IMR-90 (cell line): ENCODE measurements at places on chromosomes 1 and 21. TPM values are rescaled to one million over a fixed set of nuclear protein-coding genes. Genes with fewer than 3 reads are reported as not detected.

Gene NCAM2
- total RNA-seq = 5.0 and 5.6 TPM in 2 replicates

GRCh38 chr1:86641318-86641717, 63.1 kb upstream of the SH3GLB1 start:
- H3K4me3 ChIP-seq = no peak overlapping the region
- 0 out of 2 replicates have a peak, but pooled peaks cover 1% of the 10 kb centered on the region for H3K27me3 ChIP-seq
- no peak overlapping the region for H3K27ac ChIP-seq
- no peaks in the 10 kb centered on the region for H3K36me3 ChIP-seq
- H3K4me1 ChIP-seq = no peaks in the 10 kb centered on the region
- DNase-seq = no peak

DNA sequence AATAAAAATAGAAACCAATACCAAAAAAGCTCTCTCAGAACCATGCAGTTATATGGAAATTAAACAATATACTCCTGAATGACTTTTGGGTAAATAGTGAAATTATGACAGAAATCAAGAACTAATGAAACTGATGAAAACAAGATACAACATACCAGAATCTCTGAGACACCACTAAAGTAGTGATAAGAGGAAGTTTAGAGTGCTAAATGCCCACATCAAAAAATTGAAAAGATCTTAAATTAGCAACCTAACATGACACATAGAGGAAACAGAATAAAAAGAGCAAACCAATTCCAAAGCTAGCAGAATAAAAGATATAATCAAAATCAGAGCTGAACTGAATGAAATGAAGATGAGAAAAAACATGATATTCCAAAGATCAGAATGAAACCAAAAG, 430.9 kb downstream of the LTN1 start:
- no peak for DNase-seq
- H3K36me3 ChIP-seq = no peaks in the 10 kb centered on the region
- H3K27ac ChIP-seq = no peak overlapping the region
- no peak overlapping the region for H3K4me3 ChIP-seq

Gene GIPC2
- total RNA-seq = 0.18 and 0.28 TPM in 2 replicates

DNA sequence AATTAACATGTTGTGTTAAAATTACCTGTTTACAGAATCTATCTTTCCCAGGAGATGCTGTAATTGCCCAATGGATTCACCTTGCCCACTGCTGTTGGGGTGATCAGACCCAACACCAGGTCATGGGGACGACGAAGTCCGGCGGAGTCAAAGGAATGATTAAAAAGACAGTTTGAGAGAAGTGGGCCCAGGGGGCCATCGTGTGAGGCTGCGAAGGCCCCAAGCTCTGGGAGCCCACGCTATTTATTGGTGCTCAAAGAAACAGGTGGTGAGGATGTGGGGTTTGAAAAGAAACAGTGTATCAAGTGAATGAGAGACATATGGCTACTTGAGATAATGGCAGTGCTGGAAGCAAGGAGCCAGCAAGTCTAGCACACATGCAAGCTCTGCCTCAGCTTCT, 16.3 kb upstream of the L1TD1 start:
- H3K27ac ChIP-seq = no peak overlapping the region
- no peak overlapping the region for H3K4me3 ChIP-seq
- DNase-seq = no peak
- H3K36me3 ChIP-seq = no peaks in the 10 kb centered on the region

Gene FCRL4
- not detected in 2 replicates for total RNA-seq

GRCh38 chr1:235366286-235366685, 941 bp upstream of the TBCE start:
- peaks cover 1% of the 10 kb centered on the region; the same call in 1 of the 2 replicates for H3K36me3 ChIP-seq
- 0 out of 2 replicates have a peak, but pooled peaks cover 2% of the 10 kb centered on the region for H3K4me1 ChIP-seq
- H3K27me3 ChIP-seq = no peaks in the 10 kb centered on the region
- DNase-seq = no peak
- H3K4me3 ChIP-seq = no peak overlapping the region

Gene PRAMEF11
- not detected in 2 replicates for total RNA-seq

GRCh38 chr1:12177156-12177998, 10.6 kb downstream of the TNFRSF1B start:
- no peaks in the 10 kb centered on the region for H3K36me3 ChIP-seq
- H3K4me3 ChIP-seq = no peak overlapping the region
- no peak for DNase-seq
- H3K27ac ChIP-seq = peak overlapping the region; percentile 36

- H3K4me3 ChIP-seq = no peak overlapping the region
- no peaks in the 10 kb centered on the region for H3K36me3 ChIP-seq
- peaks cover 2% of the 10 kb centered on the region; the same call in 1 of the 2 replicates for H3K27me3 ChIP-seq
- H3K27ac ChIP-seq = no peak overlapping the region
- peak; percentile 56 for DNase-seq
Observed at GRCh38 chr1:221344693-221345092, 397.2 kb downstream of the DUSP10 start.

- no peaks in the 10 kb centered on the region for H3K36me3 ChIP-seq
- no peaks in the 10 kb centered on the region; the same call in 1 of the 2 replicates for H3K27me3 ChIP-seq
- no peak overlapping the region for H3K27ac ChIP-seq
- H3K4me1 ChIP-seq = no peaks in the 10 kb centered on the region
- no peak overlapping the region for H3K4me3 ChIP-seq
Observed at GRCh38 chr1:42737986-42738677, 1.9 kb downstream of the CLDN19 start.

GRCh38 chr1:160137216-160137862, 14.1 kb upstream of the ATP1A4 start:
- no peaks in the 10 kb centered on the region for H3K4me1 ChIP-seq
- no peak for DNase-seq
- no peak overlapping the region for H3K4me3 ChIP-seq

Gene PGBD2
- total RNA-seq = 6.7 and 6.8 TPM in 2 replicates

Gene ORC1
- 9.7 and 10.6 TPM in 2 replicates for total RNA-seq

DNA sequence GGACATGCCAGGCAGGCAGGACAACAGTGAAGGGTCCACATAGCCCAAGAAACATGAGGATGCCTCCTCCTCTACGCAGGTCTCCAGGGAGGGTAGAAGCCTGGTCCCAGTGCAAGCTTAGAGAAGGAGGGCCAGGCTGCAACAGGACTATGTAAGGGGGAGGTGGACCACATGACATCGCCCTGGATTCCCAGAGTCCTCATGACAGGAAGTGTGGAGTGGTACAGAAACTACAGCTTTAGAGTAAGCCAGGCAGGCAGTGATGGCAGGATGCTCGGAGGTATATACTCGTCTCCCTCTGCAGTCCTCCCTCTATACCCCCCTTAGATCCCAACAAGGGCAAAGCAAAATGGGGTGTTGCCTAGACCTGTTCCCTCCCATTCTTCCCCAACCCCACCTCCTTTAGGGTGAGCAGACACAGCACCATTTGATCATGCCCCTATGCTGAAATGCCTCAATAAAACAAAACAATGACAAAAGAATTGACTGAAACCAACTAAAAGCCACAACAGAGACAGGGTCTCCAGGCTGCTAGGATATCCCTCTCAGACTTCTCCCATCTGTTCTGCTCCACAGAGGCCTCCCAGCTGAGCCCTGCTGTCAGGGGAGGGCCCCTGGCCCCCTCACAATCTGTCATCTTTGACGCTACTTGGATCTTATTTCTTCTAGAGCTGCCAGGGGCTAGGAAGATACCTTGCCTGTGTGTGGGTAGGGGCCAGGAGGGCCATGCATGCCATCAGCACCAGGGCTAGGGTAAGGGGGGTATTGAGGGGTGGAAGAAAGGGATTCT, 13.1 kb downstream of the FAM78B start:
- H3K4me1 ChIP-seq = no peaks in the 10 kb centered on the region
- no peak for DNase-seq
- no peak overlapping the region for H3K27ac ChIP-seq
- no peaks in the 10 kb centered on the region for H3K27me3 ChIP-seq
- H3K36me3 ChIP-seq = no peaks in the 10 kb centered on the region

Gene L1TD1
- total RNA-seq = not detected in 2 replicates

GRCh38 chr1:57067863-57068262, 102.0 kb upstream of the C8B start:
- peaks cover 5% of the 10 kb centered on the region; the same call in 1 of the 2 replicates for H3K4me1 ChIP-seq
- H3K27me3 ChIP-seq = no peaks in the 10 kb centered on the region
- no peaks in the 10 kb centered on the region for H3K36me3 ChIP-seq

Gene B3GALT2
- total RNA-seq = 4.5 and 5.8 TPM in 2 replicates

GRCh38 chr1:99781798-99782197, 15.4 kb upstream of the FRRS1 start:
- no peaks in the 10 kb centered on the region for H3K4me1 ChIP-seq
- H3K4me3 ChIP-seq = no peak overlapping the region
- DNase-seq = no peak
- H3K27me3 ChIP-seq = peaks cover 3% of the 10 kb centered on the region; the same call in 1 of the 2 replicates

Gene FHAD1
- total RNA-seq = not detected in 2 replicates

DNA sequence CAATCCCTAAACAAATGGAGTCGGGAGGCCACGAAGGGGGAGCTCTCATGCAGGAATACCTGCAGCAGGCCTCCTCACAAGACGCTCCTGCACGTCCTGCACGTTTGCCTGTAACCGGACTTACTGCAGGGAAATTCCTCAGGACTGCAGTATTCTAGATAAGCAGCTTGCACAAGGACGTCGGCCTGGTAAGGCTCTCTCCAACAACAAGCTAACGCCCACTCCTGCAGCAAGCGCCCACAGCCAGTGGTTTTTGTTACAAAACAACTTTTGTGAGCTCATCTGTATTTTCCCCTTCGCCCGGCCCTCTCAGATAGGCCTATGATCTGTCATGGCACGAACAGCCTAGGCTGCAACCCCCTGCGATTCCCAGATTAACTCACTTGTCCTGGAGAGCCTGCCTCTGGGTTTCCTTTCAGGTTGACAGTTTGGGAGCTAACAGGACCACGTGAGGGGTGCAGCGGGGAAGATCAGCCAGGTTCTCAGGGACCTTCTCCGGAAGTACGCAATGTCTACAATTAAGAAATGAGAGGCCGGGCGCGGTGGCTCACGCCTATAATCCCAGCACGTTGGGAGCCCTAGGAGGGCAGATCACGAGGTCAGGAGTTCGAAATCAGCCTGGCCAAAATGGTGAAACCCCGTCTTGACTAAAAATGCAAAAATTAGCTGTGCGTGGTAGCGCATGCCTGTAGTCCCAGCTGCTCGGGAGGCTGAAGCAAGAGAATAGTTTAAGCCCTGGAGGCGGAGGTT, 921 bp upstream of the MIB2 start:
- H3K4me1 ChIP-seq = peaks cover 7% of the 10 kb centered on the region
- peak overlapping the region; percentile 9 for H3K27ac ChIP-seq
- peaks cover 10% of the 10 kb centered on the region; the same call in 1 of the 2 replicates for H3K36me3 ChIP-seq
- no peaks in the 10 kb centered on the region for H3K27me3 ChIP-seq
- peak overlapping the region; percentile 71 for H3K4me3 ChIP-seq
- DNase-seq = peak; percentile 88

- no peak overlapping the region for H3K4me3 ChIP-seq
- no peak for DNase-seq
- no peak overlapping the region for H3K27ac ChIP-seq
- no peaks in the 10 kb centered on the region; the same call in 1 of the 2 replicates for H3K4me1 ChIP-seq
Observed at GRCh38 chr1:89681045-89681729, 48.3 kb downstream of the LRRC8C start.

DNA sequence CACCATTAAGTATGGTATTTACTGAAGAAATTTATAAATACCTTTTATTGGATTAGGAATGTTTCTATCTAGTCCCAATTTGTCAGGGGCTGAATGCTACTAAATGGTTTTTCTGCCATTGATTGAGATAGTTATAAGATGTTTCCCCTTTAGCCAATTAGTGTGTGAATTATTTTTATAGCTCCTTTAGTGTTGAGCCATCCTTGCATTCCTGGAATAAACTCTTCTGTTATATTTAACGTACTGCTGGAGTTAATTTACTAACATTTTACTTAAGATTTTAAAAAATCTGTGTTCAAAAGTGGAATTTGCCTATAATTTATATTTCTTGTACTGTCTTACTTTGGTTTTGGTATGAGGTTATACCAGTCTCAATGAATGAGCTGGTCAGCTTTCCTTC, 25.4 kb upstream of the LRRC3 start:
- H3K4me3 ChIP-seq = no peak overlapping the region
- no peak overlapping the region for H3K27ac ChIP-seq
- DNase-seq = no peak
- H3K36me3 ChIP-seq = no peaks in the 10 kb centered on the region

Gene DIRAS3
- 8.3 and 8.6 TPM in 2 replicates for total RNA-seq

Gene FAM151A
- not detected in 2 replicates for total RNA-seq

- H3K4me3 ChIP-seq = no peak overlapping the region
- H3K27me3 ChIP-seq = no peaks in the 10 kb centered on the region
- no peak for DNase-seq
- no peaks in the 10 kb centered on the region for H3K36me3 ChIP-seq
- peaks cover 1% of the 10 kb centered on the region; the same call in 1 of the 2 replicates for H3K4me1 ChIP-seq
Observed at GRCh38 chr1:80896781-80897356, 903.9 kb upstream of the ADGRL2 start.

GRCh38 chr1:238690415-238690814, 696.0 kb upstream of the CHRM3 start:
- H3K4me3 ChIP-seq = no peak overlapping the region
- no peaks in the 10 kb centered on the region for H3K36me3 ChIP-seq
- H3K27me3 ChIP-seq = no peaks in the 10 kb centered on the region
- H3K27ac ChIP-seq = no peak overlapping the region
- H3K4me1 ChIP-seq = no peaks in the 10 kb centered on the region

DNA sequence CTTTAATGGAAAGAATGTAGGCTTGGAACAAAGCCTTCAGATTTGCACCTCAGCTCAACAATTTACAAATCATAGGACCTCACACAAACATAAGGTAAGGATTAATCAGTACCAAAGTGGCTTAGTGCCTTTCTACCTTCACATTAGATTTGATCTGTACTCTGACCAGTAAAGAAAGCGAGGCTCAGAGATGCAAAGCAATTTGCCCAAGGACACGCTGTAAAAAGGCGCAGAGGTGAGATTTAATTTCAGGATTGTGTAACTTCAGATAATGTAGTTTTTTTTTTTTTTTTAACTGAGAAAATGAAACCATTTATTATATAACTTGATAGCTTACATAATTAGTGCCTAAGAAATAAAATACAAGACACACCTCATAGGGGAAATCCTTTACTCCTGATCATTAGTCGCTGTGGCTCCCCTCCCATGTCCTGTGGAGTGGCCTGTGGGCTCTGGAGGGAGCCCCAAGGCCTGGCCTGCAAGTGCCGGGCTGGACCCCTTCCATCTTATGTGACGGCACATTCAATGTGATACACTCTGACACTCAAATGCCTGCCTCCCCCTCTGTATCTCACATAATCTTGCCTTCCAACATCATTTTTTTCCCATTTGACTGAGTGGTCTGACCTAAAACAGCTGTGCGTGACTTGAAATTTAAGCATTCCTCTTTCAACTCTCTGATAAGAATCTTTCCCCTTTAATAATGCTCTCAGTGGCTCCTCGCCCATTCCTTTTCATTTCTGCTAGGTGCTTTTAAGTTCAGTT, 426.5 kb upstream of the DAB1 start:
- H3K27me3 ChIP-seq = no peaks in the 10 kb centered on the region
- no peak for DNase-seq
- no peak overlapping the region for H3K27ac ChIP-seq
- no peaks in the 10 kb centered on the region for H3K4me1 ChIP-seq

Gene HSD3B2
- total RNA-seq = not detected in 2 replicates

DNA sequence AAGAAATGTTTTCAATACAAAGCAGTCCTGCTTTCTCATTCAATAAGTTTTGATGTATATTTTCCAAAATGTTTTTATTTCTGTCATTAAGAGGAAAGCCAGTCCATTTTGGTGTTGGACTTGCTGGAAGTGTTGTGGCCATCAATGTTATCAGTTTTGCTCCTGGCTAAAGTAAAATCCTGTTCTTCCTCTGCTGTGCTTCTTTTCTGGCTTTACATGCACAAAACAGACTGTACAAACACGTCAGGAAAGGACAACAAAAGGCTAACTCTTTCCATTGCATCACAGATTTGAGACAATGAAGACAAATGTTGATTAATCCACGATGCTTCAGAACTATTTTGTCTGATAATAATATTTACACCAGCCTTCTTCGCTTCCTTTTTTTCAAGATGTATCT, 735.4 kb downstream of the LTN1 start:
- H3K36me3 ChIP-seq = no peaks in the 10 kb centered on the region
- no peak overlapping the region for H3K4me3 ChIP-seq
- DNase-seq = no peak
- no peaks in the 10 kb centered on the region for H3K27me3 ChIP-seq
- H3K4me1 ChIP-seq = peaks cover 9% of the 10 kb centered on the region

Gene MPL
- total RNA-seq = not detected in 2 replicates

Gene TFF1
- not detected in 2 replicates for total RNA-seq
